ENCODE measurements at places on chromosomes 6 and 20. TPM values are rescaled to one million over a fixed set of nuclear protein-coding genes. Genes with fewer than 3 reads are reported as not detected.

ELOVL2 gene
- total RNA-seq, result 10.6 TPM

SLC44A4 gene
- 0.36 TPM for total RNA-seq

IL20RA gene
- not detected for total RNA-seq

TFAP2B gene
- not detected for total RNA-seq

SLC17A3 gene
- not detected for total RNA-seq

SIRPA gene
- 9.7 TPM for total RNA-seq

ULBP1 gene
- 0.56 TPM for total RNA-seq

OPN5 gene
- total RNA-seq, result not detected

UQCC2 gene
- 13.8 TPM for total RNA-seq

LRFN2 gene
- total RNA-seq, result not detected

BAK1 gene
- 12.5 TPM for total RNA-seq

MUCL3 gene
- total RNA-seq, result not detected

SLCO4A1 gene
- total RNA-seq, result 0.56 TPM

TRAPPC3L gene
- not detected for total RNA-seq

MRAP2 gene
- total RNA-seq, result under 0.01 TPM

ZSCAN23 gene
- total RNA-seq, result 5.3 TPM

GNMT gene
- total RNA-seq, result not detected

CCN2 gene
- total RNA-seq, result 211 TPM

OVOL2 gene
- total RNA-seq, result not detected

METTL24 gene
- not detected for total RNA-seq

GRIK2 gene
- total RNA-seq, result 15.8 TPM

MRPL18 gene
- total RNA-seq, result 53.4 TPM

OXT gene
- total RNA-seq, result not detected

SGK2 gene
- not detected for total RNA-seq

OPRL1 gene
- total RNA-seq, result 0.36 TPM

SALL4 gene
- not detected for total RNA-seq

DEF6 gene
- 2.5 TPM for total RNA-seq

IL17A gene
- total RNA-seq, result not detected

ALDH8A1 gene
- total RNA-seq, result under 0.01 TPM

BTN1A1 gene
- total RNA-seq, result not detected

PERP gene
- total RNA-seq, result 7.7 TPM

ABHD16B gene
- total RNA-seq, result not detected

VNN1 gene
- not detected for total RNA-seq

COL9A1 gene
- not detected for total RNA-seq

IPCEF1 gene
- total RNA-seq, result under 0.01 TPM

MYLIP gene
- 3.2 TPM for total RNA-seq

PKIG gene
- total RNA-seq, result 69.4 TPM

MACROD2 gene
- total RNA-seq, result not detected

ZNF292 gene
- total RNA-seq, result 36.9 TPM

SIRPD gene
- not detected for total RNA-seq

NMBR gene
- not detected for total RNA-seq

CCN6 gene
- not detected for total RNA-seq

CALHM6 gene
- total RNA-seq, result 0.83 TPM
